Heart left ventricle (tissue), 16 donors: ENCODE measurements at places on chromosomes 4 and X. TPM values are rescaled to one million over a fixed set of nuclear protein-coding genes. Genes with fewer than 3 reads are reported as not detected.

DNA sequence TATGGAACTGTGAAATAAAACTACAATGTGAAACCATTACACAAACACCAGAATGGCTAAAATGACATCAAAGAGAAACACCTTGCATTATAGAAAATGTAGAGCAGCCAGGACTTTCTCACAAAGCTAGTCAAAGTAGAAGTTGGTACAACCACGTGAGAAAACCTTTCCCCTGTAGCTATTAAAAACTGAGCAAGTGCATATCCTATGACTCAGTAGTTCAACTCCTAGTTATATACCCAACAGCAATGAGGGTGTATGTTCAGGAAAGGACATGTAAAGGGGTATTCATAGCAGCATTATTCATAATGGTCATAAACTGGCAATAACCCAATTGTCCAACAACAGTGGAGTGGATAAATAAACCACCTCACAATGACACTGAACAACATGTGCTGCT lies 177.5 kb upstream of the NUDT10 start:
- DNase-seq = no peak

DNA sequence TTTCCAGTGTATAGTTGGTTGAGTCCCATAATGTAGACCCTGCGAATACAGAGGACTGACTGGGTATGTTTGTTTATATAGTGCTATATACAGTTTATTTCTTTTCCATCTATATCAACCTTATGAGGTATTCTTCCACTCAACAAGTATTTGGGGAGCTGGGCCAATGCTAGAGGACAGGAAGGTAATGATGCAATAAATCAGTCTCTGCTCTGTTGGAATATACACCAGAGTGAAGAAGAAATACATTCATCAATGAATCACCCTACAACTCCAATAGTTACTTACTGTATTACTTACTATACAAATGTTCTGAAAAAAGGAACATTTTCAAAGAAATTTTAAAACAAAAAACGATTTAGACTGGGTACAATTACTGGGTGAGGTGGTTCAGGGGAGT lies 2.1 kb upstream of the ARSJ start:
- DNase-seq = no peak

GRCh38 chr4:123234955-123235354 lies 161.6 kb upstream of the SPRY1 start:
- no peak for DNase-seq

DNA sequence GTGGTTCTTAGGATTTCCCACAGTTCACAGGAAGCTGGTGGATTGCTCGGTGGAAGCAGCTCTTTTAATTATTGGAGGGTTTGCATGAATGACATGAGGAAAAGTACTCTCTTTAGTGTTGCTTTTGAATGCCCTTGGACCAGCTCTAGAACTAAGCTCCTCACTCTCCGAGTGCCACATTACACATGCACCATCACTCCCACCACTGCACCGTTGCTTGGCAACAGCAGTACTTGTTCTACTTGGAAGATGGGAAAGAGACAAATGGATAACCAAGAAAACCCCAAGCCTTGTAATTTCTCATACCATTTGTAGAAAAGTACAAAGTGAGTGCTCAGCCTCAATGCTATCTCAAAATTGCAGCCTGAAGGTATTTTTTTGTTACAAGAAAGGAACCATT lies 620.2 kb upstream of the BOD1L1 start:
- DNase-seq = no peak

- no peak for DNase-seq
These were observed 106.2 kb downstream of the TMA16 start for GRCh38 chr4:163600727-163601126.

Gene MGAT4D
- polyA plus RNA-seq = not detected

Gene FGFBP1
- not detected for polyA plus RNA-seq
